ENCODE measurements at places on chromosomes 1 and 21. TPM values are rescaled to one million over a fixed set of nuclear protein-coding genes. Genes with fewer than 3 reads are reported as not detected.

Gene NTMT2
- total RNA-seq: not detected

Gene KRTAP12-2
- total RNA-seq: not detected

Gene LCE2B
- not detected for total RNA-seq

Gene KCND3
- 19.6 TPM for total RNA-seq

Gene ATAD3C
- 2.8 TPM for total RNA-seq

Gene OR6K2
- not detected for total RNA-seq

Gene ARMH1
- 0.19 TPM for total RNA-seq

Measured in right atrium auricular region (tissue), 2 donors.